ENCODE measurements at places on chromosomes 7 and 10.
A peak's percentile ranks its signal among the peaks of the same experiment; 100 is the strongest.

DNA sequence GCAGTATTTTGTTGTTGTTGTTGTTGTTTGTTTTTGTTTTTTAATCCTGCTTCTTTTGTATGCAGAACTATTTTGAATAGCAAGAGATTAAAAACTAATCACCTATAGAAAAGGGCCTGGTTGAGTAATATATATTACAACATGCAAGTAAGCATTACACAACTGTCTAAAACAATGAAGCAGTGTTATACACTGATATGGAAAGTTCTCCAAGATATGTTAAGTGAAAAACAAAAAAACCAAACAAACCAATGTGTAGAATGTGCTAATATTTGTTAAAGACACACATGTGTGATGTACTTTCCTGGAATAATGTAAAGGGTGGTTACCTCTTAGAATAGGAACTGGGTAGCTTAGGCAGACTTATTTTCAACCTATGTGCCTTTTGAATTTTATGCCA is 117.4 kb downstream of the ZNF365 start:
- DNase-seq = no peak

- DNase-seq = no peak
Observed at GRCh38 chr10:95339863-95340262, 49.1 kb upstream of the PDLIM1 start.

DNA sequence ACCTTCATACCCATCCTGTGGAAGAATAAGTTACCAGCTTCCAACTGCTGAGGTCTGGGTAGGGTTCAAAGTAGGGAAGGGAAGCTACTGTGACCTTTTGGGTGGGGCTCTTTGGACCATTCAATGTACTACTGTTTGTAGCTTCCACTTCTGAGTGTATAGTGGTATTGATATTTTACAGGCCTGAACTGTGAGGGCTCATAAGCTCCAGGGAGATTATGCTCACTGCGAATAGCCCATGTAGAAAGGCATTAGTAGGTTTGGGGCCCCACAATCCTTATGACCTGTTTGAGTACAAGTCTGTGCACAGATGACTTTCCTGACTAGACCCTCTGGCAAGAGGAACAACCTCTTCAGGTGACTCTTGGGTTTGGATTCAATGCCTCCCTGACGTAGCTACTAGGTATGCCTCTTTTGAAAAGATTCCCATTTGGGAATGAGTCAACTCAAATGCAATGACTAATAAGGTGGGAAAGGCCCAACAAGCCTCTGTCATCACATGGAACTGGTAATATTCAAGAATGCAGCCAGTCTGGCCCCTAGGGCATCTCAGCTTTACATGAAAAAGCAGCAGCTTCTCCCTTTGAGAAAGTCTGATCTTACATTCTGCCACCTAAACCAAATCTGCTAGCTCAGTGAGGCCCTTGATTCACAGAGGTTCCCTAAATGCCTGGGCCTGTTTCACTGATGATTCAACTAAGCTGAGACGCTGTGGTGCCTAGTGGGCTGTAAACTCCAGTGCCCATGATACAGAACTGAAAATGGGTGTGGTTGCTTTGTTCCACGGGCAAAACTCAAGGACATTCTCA is 79.8 kb downstream of the ABI1 start:
- DNase-seq = peak; percentile 57

GRCh38 chr10:112963835-112964234 is 13.8 kb downstream of the TCF7L2 start:
- DNase-seq = no peak

DNA sequence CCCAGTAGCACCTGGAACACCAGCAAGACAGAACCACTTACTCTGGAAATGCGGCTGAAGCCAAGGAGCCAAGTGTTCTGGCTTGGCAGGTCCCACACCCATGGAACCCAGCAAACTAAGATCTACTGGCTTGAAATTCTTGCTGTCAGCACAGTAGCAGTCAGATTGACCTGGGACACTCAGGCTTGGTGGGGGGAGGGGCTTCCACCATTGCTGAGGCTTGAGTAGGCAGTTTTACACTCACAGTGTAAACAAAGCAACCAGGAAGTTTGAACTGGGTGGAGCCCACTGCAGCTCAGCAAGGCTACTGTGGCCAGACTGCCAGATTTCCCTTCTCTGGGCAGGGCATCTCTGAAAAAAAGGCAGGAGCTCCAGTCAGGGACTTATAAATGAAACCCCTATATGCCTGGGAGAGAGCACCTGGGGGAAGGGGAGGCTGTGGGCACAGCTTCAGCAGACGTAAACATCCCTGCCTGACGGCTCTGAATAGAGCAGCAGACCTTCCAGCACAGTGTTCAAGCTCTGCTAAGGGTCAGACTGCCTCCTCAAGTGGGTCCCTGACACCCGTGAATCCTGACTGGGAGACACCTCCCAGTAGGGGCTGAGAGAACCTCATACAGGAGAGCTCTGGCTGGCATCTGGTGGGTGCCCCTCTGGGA is 121.2 kb downstream of the MTERF1 start:
- DNase-seq = no peak

GRCh38 chr7:68440866-68441265 is 1157.4 kb upstream of the AUTS2 start:
- DNase-seq = no peak

DNA sequence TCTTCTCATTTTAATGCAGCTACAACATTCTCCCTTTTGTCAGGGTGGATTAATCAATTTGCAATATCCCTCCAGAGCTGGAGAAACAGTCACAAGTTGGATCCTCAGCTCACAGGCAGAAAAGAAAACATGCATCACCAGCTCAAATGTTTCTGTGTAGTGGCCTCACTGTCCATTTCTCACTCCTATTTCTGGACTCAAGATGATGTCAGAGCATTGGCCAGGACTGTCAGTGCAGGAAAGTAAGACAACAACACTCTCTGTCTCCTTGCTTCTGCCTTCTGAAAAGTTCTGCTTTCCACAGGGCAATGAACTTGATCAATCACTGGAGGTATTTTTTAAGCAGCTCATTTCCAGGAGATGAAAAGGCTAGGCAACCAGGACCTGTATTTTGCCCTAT is 8.2 kb upstream of the SVIL start:
- peak; percentile 28 for DNase-seq

DNA sequence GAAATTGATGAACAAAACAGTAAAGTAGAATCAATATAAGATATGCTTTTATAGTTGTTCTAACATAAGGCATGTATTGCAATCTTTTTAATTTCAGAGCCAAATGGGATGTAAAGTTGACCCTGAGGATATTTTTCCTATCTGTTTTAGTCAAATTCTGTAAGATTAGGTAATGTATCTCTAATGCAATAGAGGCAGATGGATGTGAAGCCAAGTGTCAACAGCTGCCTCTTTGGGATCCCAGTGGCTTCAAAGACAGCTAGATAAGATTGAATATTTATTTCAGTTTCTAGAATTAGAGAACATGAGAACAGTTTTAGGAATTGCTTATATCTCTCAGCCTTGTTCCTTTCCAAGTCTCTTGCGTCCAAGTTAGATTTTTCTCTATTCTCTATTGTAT is 208.3 kb downstream of the DNAJB9 start:
- no peak for DNase-seq

GRCh38 chr10:7480742-7481367 is 70.0 kb upstream of the SFMBT2 start:
- DNase-seq = no peak

DNA sequence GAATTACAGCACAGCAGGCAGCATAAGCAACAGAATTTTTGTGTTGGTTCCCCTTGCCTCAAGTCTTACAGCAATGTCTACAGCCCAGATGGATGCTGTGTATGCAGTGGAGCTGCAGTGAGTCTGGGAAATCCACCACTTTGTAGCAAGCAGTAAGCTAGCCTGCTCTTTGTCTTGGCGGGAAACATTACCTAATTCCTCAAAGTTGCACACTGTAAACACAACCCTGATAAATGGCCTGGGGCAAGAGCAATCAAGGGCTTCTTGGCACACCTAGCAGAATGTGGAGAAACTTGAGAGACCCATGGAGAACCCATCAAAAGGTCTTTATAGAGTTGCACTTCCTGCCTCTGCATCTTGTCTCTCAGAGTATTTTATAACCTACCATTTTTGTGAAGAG is 102.0 kb upstream of the FOXP2 start:
- no peak for DNase-seq

DNA sequence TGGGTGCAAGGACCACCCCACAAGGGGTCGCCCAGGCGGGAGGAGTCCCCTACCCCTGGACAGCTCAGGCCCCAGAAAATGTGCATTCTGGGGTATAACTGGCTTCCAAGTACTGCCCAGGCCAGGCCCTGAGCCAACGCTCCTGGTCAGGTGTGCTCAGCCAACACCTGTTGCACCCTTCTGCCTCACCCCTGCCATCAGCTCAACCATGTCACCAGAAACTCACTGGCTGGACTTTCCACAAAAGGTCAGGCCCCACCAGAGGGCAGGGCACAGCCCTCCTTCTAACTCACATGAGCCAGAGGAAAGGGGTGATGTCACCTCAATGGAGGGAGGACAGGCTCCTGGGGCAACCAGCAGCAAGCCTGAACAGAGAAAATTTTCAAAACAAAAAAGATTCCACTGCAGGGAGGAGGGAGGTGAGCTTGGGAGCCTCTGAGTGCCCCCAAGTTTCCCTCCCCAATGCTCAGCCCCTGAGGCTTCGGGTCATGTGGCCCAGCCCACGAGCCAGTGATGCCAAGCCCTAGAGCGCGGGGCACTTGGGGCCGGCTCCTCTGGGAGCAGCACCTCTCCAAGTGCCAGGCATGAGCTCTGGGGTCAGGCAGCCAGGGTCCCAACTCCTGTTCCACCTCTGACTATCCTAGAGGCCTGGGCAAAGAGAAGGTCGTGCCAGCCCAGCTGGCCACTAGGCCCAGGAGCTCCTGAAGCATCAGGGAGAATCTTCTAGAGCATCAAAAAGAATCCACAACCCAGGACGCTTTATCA is 2.2 kb downstream of the OGDHL start:
- DNase-seq = peak; percentile 2

GRCh38 chr10:75889051-75889450 is 457.6 kb downstream of the LRMDA start:
- no peak for DNase-seq

DNA sequence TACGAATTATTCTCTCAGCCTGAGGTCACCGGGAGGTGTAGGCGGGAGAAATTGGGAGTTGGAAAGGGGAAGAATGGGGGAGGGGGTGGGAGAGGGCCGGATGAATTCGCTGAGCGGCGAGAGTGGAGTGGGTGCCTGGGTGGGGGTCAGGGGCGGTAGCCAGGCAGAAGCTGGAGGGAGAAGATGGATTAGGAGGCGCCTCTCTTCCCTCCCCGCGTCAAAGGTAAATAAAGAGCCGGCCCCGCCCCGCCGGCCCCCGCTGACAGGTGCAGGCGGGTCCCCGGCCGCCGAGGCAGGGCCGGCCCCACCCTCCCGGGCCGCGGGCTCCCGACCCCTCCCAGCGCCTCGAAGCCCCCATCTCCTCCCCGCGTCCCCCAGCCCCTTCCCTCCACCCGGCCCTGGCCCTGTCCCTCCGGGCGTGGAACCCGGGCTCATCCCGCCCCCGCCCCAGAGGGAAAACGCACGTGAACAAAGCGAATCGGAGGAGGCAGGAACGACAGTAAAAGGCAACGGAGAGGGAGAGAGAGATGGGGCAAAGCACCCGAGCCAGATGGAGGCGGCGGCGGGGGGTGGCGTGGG is 872 bp downstream of the FAM131B start:
- peak; percentile 53 for DNase-seq

- DNase-seq = peak; percentile 26
Observed at GRCh38 chr7:91351374-91351773, 87.1 kb downstream of the FZD1 start.

DNA sequence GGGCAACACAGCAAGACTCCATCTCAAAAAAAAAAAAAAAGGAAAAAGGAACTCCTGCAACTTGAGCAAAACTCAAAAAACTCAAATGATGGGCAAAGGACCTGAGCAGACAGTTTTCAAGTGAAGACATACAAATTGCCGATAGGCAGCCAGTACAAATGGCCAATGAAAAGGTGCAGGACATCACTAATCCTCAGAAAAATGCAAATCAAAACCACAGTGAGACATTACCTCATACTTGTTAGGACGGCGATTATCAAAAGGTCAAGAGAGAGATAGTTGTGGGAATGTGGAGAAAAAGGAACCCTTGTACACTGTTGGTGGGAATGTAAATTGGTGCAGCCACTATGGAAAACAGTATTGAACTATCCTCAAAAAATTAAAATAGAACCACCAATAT is 16.8 kb downstream of the SVOPL start:
- DNase-seq = no peak

DNA sequence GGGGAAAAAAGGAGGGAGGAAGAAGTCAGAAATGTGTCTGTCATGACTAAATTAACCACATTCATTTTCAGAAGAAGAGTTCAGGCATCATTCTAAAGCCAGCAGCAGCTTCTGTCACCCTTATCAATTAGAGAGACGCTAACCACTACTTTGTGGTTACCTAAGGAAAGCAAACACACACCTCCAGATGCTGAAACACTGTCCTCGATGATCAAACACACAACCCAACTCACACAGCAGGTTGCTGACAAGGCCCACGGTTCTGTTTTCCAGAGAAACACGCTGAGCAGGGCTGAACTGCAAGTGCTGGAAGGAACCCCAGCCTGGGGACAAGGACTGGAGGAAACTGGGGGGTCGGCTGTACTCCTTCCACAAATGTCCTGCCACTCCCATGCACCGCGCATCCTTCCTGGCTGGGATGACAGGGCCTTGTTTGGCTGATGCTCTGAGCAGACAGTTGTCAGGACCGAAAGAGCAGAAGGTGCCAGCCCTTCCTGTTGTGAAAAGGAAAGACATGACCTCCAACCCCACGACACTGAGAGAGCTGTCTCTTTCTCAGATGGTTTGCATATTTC is 36.6 kb downstream of the PRKCQ start:
- no peak for DNase-seq

GRCh38 chr7:151757274-151757673 is 119.6 kb downstream of the PRKAG2 start:
- peak; percentile 49 for DNase-seq

GRCh38 chr7:112423987-112424386 is 26.3 kb upstream of the IFRD1 start:
- DNase-seq = no peak

- no peak for DNase-seq
Observed at GRCh38 chr7:131014906-131015656, 281.1 kb upstream of the KLF14 start.
